Upper lobe of right lung (tissue), 1 donor: ENCODE measurements at places on chromosomes 3 and 15. TPM values are rescaled to one million over a fixed set of nuclear protein-coding genes. Genes with fewer than 3 reads are reported as not detected.

- H3K27ac ChIP-seq = no peak overlapping the region
- H3K4me1 ChIP-seq = peaks cover 4% of the 10 kb centered on the region
- DNase-seq = no peak
- no peak overlapping the region for H3K4me3 ChIP-seq
- H3K36me3 ChIP-seq = no peaks in the 10 kb centered on the region
These were observed 60.5 kb downstream of the CLDN1 start for GRCh38 chr3:190261740-190262139.

- DNase-seq = no peak
- H3K4me3 ChIP-seq = no peak overlapping the region
- H3K27me3 ChIP-seq = no peaks in the 10 kb centered on the region
- H3K27ac ChIP-seq = no peak overlapping the region
- no peaks in the 10 kb centered on the region for H3K36me3 ChIP-seq
These were observed 6.3 kb upstream of the GALNT15 start for GRCh38 chr3:16168211-16168610.

GRCh38 chr3:99923873-99924272, 106.2 kb downstream of the CMSS1 start:
- H3K27me3 ChIP-seq = no peaks in the 10 kb centered on the region
- H3K4me3 ChIP-seq = no peak overlapping the region
- no peak overlapping the region for H3K27ac ChIP-seq

The DUOXA2 gene
- total RNA-seq = not detected

DNA sequence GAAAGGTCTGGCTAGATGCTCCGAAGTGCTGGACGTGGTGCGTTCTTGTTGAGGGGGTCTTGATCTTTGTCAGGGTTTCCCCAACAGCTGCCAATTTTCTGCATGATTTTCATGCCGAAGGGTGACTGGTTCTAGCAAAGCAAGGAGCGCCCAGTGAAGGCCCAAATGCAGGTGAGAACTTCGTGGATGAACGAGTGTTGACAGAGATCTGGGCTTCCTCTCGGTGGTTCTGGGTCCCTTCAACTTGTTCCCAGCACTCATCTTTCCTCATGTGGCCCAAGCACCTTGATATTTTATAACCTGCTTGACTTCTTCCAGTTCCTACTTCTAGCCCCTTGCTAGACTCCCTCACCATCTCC, 40.8 kb upstream of the TFRC start:
- no peak overlapping the region for H3K4me3 ChIP-seq
- DNase-seq = no peak
- H3K4me1 ChIP-seq = peaks cover 18% of the 10 kb centered on the region
- H3K27ac ChIP-seq = no peak overlapping the region
- H3K27me3 ChIP-seq = no peaks in the 10 kb centered on the region

The CAMKV gene
- not detected for total RNA-seq

GRCh38 chr15:98946301-98947255, 61.0 kb downstream of the PGPEP1L start:
- no peak for DNase-seq
- H3K4me3 ChIP-seq = no peak overlapping the region
- H3K27ac ChIP-seq = peak overlapping the region; percentile 55
- peaks cover 41% of the 10 kb centered on the region for H3K36me3 ChIP-seq
- H3K4me1 ChIP-seq = peaks cover 17% of the 10 kb centered on the region
- no peaks in the 10 kb centered on the region for H3K27me3 ChIP-seq

DNA sequence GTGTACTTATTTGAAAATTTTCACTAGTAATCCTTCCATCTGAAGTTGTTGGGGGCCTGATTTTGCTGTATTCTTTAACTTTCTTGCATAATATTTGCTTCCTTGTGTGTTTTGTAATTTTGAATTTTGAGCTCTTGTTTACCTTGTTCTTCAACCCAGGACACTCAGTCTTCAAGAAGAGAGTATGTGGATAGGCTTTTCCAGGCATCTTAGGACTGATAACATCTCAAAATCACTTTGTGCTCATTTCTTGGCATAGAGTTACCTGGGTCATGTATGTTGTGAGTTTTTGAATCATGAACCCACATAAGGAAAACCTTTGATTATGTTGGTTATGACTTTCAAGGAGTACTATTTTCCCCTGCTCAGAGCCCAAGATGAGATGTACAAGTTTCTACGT, 13.4 kb downstream of the BTD start:
- no peak for DNase-seq
- no peak overlapping the region for H3K4me3 ChIP-seq
- no peaks in the 10 kb centered on the region for H3K36me3 ChIP-seq

- no peak overlapping the region for H3K4me3 ChIP-seq
- no peak for DNase-seq
- H3K36me3 ChIP-seq = no peaks in the 10 kb centered on the region
These were observed 36.5 kb downstream of the NCK1 start for GRCh38 chr3:136898549-136898948.

- H3K4me3 ChIP-seq = no peak overlapping the region
- H3K4me1 ChIP-seq = peaks cover 16% of the 10 kb centered on the region
These were observed 52.6 kb downstream of the CCK start for GRCh38 chr3:42213417-42213816.

DNA sequence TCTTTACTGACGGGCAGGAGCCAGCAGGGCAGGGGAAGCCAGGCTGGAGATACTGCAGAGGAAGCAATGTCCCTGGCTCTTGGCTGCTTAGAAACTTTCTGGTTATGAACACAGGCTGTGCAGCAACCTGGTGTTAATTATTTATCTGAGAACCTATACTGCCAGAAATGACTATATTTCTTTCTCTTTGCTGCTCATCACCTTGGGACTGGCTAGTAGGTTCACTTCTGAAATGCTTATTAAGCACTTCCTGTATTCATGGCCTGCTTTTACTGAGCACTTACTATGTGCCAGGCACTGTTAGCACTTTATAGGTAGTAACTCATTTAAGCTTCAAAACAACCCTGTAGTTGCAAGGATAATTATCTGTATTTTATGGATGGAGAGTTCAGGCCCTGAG, 57.6 kb downstream of the RAB11A start:
- H3K27me3 ChIP-seq = no peaks in the 10 kb centered on the region
- DNase-seq = no peak
- no peaks in the 10 kb centered on the region for H3K36me3 ChIP-seq
- H3K4me1 ChIP-seq = no peaks in the 10 kb centered on the region
- no peak overlapping the region for H3K27ac ChIP-seq

- H3K36me3 ChIP-seq = no peaks in the 10 kb centered on the region
- no peak overlapping the region for H3K27ac ChIP-seq
- no peak for DNase-seq
- no peaks in the 10 kb centered on the region for H3K27me3 ChIP-seq
- peaks cover 5% of the 10 kb centered on the region for H3K4me1 ChIP-seq
- H3K4me3 ChIP-seq = no peak overlapping the region
These were observed 124.3 kb downstream of the RPLP1 start for GRCh38 chr15:69576948-69577351.

DNA sequence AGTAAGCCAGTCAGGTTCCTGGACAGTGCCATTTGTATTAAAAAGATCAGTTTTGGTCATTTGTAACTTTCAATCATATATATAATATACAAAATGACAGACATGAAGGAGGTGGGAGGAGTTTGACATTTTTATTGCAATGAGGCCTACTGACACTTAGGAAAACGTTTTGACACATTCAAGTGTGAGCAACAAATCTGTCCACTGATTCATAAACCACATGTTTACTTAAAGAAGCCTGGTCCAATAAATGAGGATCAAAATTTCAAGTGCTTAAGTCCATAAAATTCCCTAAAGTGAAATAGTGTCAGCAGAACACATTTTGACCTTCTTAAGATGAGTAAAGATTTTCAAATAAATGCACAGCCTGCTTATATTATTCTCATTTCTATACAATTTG, 137.3 kb downstream of the MECOM start:
- H3K4me1 ChIP-seq = no peaks in the 10 kb centered on the region
- no peak for DNase-seq
- no peak overlapping the region for H3K4me3 ChIP-seq

DNA sequence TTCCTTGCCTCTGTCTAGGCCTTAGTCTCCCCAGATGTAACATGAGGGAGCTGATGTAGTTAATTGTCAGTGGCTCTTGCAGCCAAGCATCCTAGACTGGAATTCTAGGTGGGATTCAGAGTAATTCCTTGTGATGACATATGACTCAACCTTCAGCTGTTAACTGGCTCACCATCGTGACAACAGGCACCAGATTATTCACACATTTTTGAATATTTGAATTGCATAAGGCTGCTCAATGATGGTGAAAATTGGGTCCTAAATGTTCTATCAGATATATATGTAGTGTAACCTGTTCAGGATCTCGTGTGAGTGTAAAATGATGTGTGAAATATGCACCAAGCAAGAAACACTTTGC, 405.1 kb downstream of the LPP start:
- H3K27ac ChIP-seq = no peak overlapping the region
- no peak overlapping the region for H3K4me3 ChIP-seq
- H3K27me3 ChIP-seq = no peaks in the 10 kb centered on the region
- no peaks in the 10 kb centered on the region for H3K36me3 ChIP-seq
- no peak for DNase-seq

DNA sequence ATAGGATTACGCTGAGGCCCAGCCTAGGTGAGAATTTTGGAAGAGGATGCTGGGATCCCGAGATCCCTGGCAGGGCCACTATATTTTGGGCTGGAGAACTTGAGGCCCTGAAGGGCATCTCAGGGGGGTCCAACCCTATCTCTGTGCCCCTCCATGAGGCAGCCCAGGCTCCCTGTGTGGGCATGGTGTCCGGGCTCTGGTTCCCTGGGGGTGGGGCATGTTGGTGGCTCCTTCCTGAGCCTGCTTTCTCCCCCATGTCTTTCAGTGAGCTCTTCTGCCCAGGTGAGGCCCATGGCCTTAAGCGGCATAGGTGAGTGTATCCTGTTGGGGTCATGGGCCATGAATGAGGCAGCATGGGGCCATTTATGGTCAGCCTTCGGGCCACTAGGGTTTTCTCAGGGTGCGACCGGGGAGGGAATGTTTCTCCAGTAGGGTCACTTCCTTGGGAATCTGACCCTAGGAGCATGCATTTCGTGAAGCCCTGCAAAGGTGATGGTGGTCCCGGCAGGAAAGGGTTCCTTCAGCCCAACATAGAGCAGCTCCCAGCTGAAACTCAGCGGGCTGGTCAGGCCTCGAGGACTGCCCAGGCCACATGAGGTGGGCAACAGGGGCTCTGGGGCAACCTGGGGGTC, 191.3 kb downstream of the UBE3A start:
- H3K36me3 ChIP-seq = no peaks in the 10 kb centered on the region
- H3K27ac ChIP-seq = no peak overlapping the region
- no peak overlapping the region for H3K4me3 ChIP-seq
- no peaks in the 10 kb centered on the region for H3K4me1 ChIP-seq
- DNase-seq = no peak

DNA sequence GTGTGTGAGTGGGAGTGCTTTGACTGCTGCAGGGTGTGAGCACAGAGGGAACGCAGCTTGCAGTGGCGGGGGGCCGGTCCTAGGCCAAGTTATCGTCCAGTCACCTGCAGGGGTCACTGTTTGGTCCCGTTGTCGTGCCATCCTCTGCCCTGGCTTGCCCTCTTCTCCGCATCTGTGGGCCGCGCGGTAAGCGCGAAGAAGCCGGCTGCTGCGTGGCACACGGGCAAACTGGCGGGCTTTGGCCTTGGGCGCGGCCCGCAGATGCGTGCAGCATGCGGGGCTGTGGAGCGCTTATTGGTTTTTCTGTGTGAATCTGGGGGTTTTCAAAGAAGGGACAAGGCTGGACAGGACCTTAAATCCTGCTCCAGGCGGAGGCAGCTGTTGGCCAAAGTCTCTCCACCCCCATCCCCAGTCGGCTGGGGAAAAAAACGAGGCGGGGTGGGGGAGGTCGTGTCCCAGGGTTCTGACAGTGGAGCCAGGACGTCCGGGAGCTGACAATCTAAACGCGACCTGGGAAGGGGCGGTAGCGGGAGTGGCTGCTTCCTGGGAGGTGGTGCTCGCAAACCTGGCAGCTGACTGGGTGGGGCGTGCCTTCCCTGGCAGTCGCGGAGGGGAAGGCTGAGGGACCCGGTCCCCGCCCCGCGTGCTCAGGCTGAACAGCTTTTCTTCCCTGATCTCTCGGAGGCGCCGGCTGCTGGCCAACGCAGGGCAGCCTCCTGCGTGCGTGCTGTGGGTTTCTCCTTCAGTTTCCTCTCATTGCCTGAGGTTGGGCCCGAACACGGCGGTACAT, 39.7 kb upstream of the VEPH1 start:
- H3K27ac ChIP-seq = peak overlapping the region; percentile 72
- no peaks in the 10 kb centered on the region for H3K36me3 ChIP-seq
- DNase-seq = peak; percentile 92
- no peaks in the 10 kb centered on the region for H3K27me3 ChIP-seq
- peak overlapping the region; percentile 48 for H3K4me3 ChIP-seq

GRCh38 chr3:45081506-45082141, 55.5 kb downstream of the CLEC3B start:
- H3K36me3 ChIP-seq = no peaks in the 10 kb centered on the region
- no peak overlapping the region for H3K27ac ChIP-seq
- H3K4me3 ChIP-seq = no peak overlapping the region
- no peaks in the 10 kb centered on the region for H3K27me3 ChIP-seq
- no peaks in the 10 kb centered on the region for H3K4me1 ChIP-seq
- no peak for DNase-seq

- no peaks in the 10 kb centered on the region for H3K36me3 ChIP-seq
- H3K27ac ChIP-seq = no peak overlapping the region
- no peak for DNase-seq
- no peaks in the 10 kb centered on the region for H3K4me1 ChIP-seq
- no peaks in the 10 kb centered on the region for H3K27me3 ChIP-seq
These were observed 50.2 kb upstream of the THBS1 start for GRCh38 chr15:39530480-39531342.

- H3K27me3 ChIP-seq = no peaks in the 10 kb centered on the region
- H3K27ac ChIP-seq = no peak overlapping the region
- no peak overlapping the region for H3K4me3 ChIP-seq
- no peaks in the 10 kb centered on the region for H3K36me3 ChIP-seq
- peaks cover 6% of the 10 kb centered on the region for H3K4me1 ChIP-seq
These were observed 9.4 kb upstream of the RPL24 start for GRCh38 chr3:101695779-101696372.

GRCh38 chr3:53753518-53754183, 92.6 kb downstream of the CHDH start:
- DNase-seq = no peak
- H3K27ac ChIP-seq = peak overlapping the region; percentile 47
- H3K4me3 ChIP-seq = no peak overlapping the region
- no peaks in the 10 kb centered on the region for H3K36me3 ChIP-seq
- H3K27me3 ChIP-seq = no peaks in the 10 kb centered on the region
- peaks cover 20% of the 10 kb centered on the region for H3K4me1 ChIP-seq

GRCh38 chr15:59413577-59413976, 24.4 kb upstream of the FAM81A start:
- H3K4me1 ChIP-seq = peaks cover 17% of the 10 kb centered on the region
- H3K36me3 ChIP-seq = no peaks in the 10 kb centered on the region
- DNase-seq = no peak
- H3K4me3 ChIP-seq = no peak overlapping the region
- H3K27ac ChIP-seq = no peak overlapping the region

DNA sequence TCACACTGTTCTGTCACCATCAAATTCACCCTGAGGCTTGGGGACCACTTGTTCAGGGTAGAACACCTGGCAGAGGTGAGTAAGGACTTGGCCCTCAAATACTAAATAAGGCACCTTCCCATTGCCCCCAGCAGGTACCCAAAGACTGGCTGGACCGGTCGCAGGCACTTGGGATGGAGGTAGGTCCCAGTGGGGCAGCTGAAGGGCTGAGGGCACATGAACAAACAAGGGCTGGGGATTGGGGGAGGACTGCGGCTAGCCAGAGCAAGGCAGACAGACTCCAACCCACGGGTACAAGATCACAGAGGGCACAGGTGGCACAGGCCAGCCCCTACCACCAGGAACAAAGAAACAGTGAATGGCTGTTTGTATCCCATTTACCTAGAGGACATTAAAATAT, 1.9 kb downstream of the MRPS25 start:
- no peak overlapping the region for H3K27ac ChIP-seq
- H3K4me3 ChIP-seq = peak overlapping the region; percentile 84
- peaks cover 14% of the 10 kb centered on the region for H3K4me1 ChIP-seq
- peak; percentile 83 for DNase-seq
- H3K27me3 ChIP-seq = no peaks in the 10 kb centered on the region

The WDR72 gene
- 3.2 TPM for total RNA-seq

The SCAMP5 gene
- 2.6 TPM for total RNA-seq
